ENCODE measurements at places on chromosomes 1 and 21.

DNA sequence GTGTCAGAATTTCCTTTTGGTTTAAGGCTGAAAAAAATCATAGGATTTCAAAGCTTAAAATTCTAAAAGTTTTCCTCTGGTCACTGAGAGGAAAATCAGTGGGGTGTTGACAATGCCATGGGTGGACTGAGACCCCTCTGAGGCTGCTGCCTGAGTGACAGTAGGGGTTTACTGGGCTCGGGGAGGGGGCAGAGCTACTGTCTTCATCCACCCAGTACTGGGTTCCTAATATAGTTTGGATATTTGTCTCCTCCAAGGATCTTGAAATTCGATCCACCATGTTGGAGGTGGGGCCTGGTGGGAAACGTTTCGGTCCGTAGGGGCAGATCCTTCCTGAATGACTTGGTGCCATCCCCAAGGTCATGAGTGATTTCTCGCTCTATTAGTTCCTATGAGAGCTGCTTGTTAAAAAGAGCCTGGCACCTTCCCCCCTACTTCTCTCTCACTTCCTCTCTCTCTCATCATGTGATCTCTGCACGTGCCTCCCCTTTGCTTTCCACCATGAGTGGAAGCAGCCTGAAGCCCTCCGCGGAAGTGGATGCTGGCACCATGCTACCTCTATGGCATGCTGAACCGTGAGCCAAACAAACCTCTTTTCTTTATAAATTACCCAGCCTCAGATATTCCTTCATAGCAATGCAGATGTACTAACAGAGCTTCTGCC, 72.3 kb downstream of the MAP10 start:
- no peak for DNase-seq

- peak; percentile 60 for DNase-seq
These were observed 16.0 kb downstream of the OR2T11 start for GRCh38 chr1:248618878-248619277.

GRCh38 chr1:239995281-239995680, 96.4 kb upstream of the FMN2 start:
- no peak for DNase-seq

DNA sequence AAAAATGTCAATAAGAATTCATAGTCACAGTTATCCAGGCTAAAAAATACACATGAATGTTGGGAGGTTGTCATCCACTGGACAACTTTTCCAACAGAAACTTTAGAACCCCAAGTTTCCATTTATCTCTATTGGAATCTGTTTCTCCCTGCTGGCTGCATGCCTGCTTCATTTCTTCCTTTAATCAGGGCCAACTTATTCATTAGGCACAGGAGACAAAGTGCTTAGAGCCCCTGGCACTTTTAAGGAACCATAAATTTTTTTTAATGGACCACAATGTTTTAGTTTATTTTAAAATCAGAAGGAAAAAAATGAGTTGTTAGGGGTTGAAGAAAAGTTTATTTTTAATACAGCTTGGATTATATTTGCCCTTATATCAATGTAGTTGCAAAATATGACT, 26.7 kb upstream of the C2CD2 start:
- DNase-seq: no peak

- no peak for DNase-seq
These were observed 2.3 kb upstream of the BCAN start for GRCh38 chr1:156639601-156640101.

DNA sequence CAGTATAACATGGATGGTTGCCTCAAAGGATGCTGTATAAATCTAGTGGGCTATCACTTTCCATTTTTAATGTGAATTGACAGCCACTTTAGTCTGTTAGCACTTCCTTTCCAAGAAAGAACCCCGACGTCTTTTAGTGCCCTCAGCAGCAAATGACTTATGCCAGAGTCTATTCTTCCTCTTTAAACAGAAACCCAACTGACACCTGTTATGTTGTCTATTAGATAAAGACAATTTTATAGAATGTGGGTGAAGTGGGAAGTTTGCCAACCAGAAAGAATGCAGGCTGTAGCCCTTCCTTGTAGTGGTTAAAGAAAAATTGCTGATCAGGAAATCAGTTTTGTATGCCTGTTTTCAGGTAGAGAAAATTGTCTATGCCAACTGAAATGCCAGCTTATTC, 344.9 kb downstream of the ZNF326 start:
- DNase-seq: no peak

GRCh38 chr1:25245809-25246599, 1.2 kb downstream of the RSRP1 start:
- no peak for DNase-seq

DNA sequence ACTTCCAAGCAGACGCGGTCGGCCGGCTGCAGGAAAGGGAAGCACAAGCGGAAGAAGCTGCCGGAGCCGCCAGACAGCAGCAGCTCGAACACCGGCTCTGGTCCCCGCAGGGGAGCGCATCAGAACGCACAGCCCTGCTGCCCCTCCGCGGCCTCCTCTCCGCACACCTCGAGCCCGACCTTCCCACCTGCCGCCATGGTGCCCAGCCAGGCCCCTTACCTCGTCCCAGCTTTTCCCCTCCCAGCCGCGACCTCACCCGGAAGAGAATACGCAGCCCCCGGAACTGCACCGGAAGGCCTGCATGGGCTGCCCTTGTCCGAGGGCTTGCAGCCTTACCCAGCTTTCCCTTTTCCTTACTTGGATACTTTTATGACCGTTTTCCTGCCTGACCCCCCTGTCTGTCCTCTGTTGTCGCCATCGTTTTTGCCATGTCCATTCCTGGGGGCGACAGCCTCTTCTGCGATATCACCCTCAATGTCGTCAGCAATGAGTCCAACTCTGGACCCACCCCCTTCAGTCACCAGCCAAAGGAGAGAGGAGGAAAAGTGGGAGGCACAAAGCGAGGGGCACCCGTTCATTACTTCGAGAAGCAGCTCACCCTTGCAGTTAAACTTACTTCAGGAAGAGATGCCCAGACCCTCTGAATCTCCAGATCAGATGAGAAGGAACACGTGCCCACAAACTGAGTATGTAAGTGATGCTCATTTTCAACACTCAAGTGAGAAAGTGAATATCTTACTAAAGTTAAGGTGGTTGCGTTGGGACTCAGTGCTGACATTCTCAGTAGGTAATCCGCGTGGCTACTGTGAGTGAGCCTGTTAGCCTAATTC, 25.5 kb downstream of the UTS2 start:
- DNase-seq: peak; percentile 18

DNA sequence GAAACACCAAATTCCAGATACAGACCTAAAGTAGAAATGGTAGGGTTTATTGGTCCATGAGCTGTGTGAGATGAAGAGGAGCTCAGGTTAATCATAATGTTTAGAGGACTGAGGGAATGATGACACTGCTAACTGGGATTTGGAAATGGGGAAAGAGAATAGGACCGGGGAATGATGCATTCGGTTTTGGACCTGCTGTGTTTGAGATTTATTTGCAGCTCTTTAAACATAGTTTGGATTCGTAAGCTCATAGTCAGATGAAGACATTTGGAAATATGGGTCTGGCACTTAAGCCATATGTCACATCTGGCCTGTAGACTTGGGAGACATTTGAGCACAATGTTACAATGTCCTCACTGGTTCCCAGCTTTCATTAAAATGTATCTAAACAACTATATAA, 127.9 kb upstream of the DUSP10 start:
- no peak for DNase-seq

DNA sequence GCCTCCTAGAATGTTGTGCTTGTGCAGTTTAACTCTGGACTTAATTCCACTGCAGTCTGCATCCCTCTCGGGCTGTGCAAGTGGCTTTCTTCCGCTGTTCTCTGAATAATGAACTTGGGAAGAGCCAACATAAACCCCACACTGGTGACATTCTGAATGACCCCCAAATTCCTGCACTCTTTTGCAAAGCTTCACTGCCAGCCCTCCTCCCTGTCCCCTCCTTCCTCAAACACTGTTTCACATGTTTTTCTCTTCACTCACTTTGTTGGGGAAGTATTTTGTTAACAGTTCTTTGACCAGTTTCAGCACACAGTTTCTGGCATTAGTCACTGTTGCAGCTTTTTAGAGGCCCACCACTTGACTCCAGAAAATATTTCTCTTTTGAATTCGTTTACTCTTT, 39.7 kb downstream of the GNG12 start:
- DNase-seq: no peak

DNA sequence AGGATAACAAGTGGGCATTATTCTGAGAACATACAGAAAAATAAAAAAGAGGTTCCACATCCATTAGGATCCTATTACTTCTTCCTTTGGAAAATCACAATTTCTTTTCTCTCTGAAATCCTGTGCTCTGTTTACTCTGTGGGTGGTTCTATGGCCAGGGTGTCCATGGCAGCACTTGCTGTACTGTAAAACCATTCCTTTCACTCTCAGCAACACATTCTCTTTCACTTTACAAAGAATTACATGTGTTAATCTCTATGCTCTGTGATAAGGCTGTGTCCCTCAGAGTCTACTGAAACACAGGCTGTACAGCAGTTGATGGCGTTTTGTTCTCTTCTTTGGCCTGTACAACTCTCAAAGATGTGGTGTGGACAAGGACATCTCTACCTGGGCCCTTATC, 524.1 kb downstream of the PTBP2 start:
- no peak for DNase-seq

DNA sequence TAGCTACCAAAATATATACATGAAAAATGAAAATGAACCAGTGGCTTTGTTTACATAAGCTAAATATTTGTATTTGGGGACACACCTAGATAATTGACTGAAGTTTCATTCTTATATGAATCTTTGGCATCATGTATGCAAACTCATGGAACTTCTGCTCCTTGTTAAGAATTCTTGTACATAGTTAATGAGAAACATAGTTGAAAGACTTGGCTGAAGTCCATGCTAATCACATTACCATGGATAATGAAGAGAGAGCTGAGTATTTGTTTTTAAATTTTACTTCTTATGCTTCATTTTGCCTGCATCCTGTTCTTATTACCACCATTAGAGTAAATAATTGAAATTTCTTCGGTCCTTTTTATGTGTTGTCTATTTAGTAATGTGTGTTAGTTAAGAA, 108.8 kb downstream of the LRRC53 start:
- DNase-seq: no peak

DNA sequence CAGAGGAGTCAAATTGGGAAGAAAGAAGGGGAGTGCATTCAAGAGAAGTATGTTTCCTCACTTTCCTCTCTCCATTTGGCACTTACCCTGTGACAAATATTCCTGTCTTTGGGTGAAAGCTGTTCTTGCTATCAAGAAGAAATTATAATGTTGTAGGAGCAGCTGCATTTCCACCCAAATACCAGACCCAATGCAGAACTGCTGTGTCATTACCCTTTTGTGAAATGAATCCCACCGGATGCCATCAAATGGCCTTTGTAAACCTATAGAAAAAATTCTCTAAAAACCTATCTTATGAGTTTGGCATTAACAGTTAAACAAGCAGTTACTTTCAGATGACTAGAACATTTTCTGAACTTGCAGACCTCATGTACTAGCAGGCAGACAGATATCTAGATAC, 16.7 kb upstream of the PALMD start:
- DNase-seq: no peak

All from activated T-cell treated with anti-CD3 and anti-CD28 coated beads, Interleukin-2, amount 50 U/mL, for 72 hours (primary cell).